ENCODE measurements at places on chromosomes 2 and 18.

DNA sequence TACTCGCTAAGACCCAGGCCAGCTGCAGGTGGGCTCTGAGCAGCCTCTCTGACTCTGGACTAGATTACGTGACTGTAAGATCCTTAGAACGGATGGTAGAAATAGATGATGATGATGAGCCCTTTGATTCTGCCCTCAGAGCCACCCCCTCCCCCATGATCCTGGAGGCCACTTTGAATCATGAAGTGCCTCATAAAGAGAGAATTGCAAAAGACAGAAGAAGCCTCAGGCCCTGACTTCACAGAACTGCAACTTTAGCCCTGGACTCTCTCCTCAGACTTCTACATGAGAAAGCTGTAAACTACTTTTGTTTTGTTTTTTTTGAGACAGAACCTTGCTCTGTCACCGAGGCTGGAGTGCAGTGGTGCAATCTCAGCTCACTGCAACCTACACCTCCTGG, 15.4 kb upstream of the TET3 start:
- DNase-seq: no peak

DNA sequence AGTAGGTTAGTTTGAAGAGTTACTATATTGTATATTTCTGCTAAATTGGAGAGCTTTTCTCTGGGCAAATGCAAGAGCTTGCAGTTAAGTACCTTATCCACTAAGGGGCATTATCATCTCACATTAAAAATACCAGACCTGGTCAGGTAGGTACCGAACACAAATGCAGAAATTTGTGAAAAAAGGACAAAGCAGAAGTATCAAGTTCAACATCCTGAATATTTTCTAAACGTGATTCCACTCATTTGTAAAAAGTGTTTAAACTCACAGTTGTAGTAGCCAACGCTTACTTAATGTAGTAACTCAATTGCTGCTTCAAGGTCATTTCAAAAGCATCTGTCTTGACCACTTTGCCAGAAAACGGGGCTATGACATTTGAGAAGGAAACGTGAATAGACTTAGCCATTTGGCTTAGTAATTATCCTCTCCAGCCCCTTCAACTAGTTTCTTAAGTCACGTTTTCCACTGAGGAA, 52.1 kb downstream of the CYRIA start:
- peak; percentile 36 for DNase-seq

GRCh38 chr18:79334496-79335233, 61.1 kb upstream of the NFATC1 start:
- no peak for DNase-seq

DNA sequence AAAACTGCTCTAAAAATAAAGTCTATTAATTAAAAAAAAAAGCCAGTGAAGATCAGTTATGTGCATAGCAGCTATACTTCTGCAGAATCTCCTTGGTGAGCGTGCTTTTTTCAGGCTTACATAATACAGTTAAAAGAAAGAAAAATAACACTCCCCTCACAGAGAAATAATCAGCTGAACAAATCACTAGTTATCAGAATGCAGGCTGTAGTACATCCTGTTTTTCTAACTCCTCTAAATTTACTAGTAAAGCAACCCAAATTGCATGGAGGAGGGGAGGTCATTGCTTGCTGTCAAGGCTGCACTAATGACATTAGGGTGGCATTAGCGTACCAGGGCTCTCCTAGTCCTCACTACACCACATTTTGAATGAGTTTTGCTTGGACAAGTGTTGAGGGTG, 192.2 kb downstream of the PLCL1 start:
- DNase-seq: no peak

GRCh38 chr2:9274701-9275343, 68.2 kb downstream of the ASAP2 start:
- DNase-seq: no peak

DNA sequence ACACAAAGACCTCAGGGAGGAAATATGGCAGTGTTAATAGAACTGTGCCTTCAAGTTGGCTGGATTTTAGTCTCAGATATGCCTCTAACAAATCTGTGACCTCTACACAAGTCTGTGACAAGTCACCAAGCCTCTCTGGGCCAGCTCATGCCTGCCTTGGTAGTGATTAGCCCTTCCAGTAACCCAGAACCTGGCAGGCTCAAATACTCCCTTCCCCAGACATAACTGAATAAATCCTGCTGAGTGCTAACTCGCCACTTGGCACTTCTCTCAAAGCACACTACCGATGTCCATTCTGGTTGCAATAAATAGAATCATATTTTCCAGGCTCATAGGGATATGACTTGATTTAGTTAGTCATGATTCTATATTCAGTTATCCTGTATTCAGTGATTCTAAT, 15.3 kb upstream of the THSD7B start:
- DNase-seq: no peak

GRCh38 chr18:35623255-35623654, 41.7 kb downstream of the GALNT1 start:
- no peak for DNase-seq

DNA sequence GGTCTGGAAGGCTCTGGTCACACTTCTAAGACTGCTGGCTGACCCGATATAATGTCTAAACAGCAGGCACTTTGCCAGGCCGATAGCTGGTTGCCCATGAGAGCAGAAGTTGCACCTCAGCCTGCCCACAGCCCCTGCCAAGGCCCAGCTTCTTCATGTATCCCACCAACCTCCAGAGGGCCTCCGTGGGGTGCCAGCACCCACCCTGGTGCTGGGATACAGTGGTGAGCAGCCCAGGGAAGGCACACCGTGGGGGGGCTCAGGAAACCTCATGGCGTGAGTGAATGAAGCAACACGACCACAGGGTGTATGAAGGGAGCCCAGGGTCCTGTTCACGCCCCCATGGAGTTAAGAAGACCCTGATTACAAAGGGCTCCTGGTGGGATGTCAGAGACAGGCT, 16.2 kb upstream of the GLI2 start:
- no peak for DNase-seq

GRCh38 chr2:127437781-127438726, 19.8 kb downstream of the PROC start:
- DNase-seq: peak; percentile 77

DNA sequence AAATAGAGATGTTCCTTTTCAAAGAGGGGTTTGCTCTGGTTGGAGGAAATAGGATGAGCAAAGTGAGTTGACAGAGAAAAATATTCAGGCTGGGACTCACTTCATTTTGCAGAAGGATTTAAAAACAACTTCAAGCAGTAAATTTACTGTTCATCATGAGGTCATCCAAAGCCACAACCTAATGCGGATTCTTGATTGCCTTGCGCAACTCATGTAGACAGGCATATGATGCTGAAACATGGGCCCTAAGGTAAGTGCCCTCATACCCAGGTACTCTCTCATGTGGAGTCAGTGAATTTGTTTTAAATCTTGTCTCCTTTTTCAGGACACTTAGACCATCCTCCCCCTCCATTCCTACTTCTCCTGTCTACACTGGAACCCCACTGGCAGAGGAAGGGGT, 51.9 kb upstream of the LYPD1 start:
- DNase-seq: no peak

GRCh38 chr2:26528836-26529235, 50.9 kb upstream of the OTOF start:
- no peak for DNase-seq

GRCh38 chr2:98505311-98505808, 60.7 kb downstream of the INPP4A start:
- DNase-seq: no peak

DNA sequence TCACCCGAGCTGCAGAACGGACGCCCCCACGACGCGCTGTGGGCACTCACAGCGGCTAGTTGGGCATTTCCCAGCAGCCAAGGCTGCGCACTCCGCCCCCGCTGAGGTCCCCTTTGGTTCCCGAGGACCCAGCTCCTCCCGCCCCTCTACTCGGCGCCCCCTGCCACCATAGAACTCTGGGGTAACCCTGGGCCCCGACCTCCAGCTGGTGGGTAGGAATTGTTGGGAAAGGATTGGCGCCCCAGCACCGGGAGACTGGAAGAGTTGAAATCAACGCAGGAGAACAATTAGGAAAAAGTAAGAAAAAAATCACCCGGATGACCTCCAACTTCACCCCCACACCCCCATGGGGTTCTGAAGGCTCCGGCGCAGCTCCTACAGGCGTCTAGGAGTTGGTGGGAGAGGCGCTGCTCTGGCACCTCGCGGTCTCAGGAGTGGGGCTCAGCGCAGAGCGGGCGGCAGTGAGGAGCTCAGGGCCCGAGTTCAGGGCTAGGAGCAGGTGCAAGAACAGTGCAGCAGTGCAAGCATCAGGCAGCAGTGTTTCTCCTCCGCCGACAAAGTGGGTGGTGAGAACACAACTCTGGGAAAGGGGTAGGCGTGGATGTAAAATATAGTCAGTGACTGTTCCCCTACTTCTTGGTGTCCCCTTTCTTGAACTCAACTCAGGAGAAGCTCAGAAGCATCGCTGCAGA, 14.0 kb downstream of the POU3F3 start:
- no peak for DNase-seq

- no peak for DNase-seq
Observed at GRCh38 chr2:12978066-12978835, 261.5 kb downstream of the TRIB2 start.

GRCh38 chr2:219965287-219966194, 338.1 kb downstream of the SLC4A3 start:
- DNase-seq: peak; percentile 71

DNA sequence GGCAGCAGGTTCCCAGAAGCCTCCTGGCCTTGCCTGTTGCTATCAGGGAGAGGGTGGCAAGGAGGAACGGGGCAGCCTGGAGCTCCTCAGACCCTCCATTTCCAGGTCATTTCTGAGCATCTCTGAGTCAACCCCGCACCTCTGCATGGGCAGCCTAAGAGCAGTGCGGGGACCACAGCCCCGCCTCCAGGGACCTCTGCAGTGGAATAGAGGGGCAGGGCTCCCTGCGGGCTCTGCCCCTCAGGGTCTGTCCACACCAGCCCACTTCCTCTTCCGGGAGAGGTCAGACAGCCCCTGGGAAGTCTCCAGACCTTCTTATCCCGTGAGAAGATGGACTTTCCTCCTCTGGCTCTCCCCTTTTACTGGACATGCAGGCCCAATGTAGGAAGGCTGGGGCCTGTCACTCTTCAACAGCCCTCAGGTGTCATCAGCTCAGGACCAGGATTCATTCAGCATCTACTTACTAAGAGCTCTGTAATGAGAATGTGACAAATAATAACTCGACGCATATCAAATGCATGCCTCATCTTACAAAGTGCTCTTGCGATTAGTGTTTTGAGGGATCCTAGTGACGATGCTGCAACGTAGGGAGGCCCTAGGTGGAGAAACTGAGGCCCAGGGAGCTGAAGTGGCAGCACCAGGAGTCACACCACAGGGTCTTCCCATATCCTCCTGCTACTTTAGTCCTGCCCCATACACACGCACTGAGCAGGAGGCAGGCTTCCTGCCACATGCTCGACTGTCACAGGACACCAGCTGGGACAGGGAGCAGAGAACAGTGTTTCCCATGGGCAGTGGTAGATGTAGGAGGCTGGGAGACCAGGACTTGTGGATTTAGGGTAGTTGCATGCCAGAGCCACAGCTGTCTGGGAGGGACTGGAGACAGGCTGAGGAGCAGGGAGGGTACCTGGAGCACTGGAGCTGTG, 28.0 kb downstream of the SH2D6 start:
- no peak for DNase-seq

All from neural progenitor cell (in vitro differentiated cells).